ENCODE measurements at places on chromosomes 1 and 21.

DNA sequence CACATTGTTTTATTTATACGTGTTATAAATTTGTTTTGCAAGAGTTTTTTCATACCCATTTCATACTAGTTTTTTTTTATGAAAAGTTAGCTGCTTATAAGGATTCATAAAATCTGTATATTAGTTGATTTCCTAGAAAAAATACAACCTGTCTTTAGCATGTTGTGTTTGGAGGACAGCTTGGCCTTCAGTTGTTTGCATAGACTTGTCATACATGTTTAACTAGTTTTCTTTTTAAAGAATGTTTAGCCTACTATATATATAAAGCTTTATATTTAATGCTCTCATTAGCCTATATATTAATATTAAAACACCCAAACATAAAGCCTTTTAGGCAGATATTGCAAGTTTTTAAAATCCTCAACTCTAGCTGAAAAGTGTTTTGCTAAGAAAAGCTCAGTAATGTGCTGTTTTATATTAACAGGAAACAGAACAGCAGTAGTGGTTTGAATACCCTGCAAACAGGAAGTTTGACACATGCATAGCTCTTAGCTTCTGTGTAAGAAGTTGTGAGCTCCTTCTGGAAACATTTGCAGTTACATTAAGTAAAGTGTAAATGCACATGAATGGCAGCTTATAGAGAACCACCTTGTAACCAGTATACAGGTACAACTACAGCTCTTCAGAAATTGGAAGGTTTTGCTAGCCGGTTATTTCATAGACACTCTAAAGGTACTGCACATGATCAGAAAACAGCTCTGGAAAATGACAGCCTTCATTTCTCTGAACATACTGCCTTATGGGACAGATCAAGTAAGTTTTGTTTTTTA, at the start of gene PRKACB:
PRKACB (plus strand) TSS at position 476 of the 770 bp plus-strand sequence; CDS start at position 567, 91 bp downstream.
- H3K27me3 ChIP-seq: no peaks in the 10 kb centered on the region
- DNase-seq: peak; percentile 55
- peaks cover 3% of the 10 kb centered on the region for H3K36me3 ChIP-seq
- H3K27ac ChIP-seq: peak within 1 kb of the TSS; percentile 99
- H3K4me1 ChIP-seq: peaks cover 33% of the 10 kb centered on the region

- H3K36me3 ChIP-seq: peaks cover 4% of the 10 kb centered on the region
- peaks cover 16% of the 10 kb centered on the region for H3K4me1 ChIP-seq
- H3K4me3 ChIP-seq: peak overlapping the region; percentile 43
- no peak overlapping the region for H3K27ac ChIP-seq
These were observed 3.1 kb downstream of the ACTA1 start for GRCh38 chr1:229430761-229431283.

- peaks cover 10% of the 10 kb centered on the region for H3K27me3 ChIP-seq
- DNase-seq: no peak
These were observed 13.5 kb downstream of the SHISA4 start for GRCh38 chr1:201902198-201902597.

DNA sequence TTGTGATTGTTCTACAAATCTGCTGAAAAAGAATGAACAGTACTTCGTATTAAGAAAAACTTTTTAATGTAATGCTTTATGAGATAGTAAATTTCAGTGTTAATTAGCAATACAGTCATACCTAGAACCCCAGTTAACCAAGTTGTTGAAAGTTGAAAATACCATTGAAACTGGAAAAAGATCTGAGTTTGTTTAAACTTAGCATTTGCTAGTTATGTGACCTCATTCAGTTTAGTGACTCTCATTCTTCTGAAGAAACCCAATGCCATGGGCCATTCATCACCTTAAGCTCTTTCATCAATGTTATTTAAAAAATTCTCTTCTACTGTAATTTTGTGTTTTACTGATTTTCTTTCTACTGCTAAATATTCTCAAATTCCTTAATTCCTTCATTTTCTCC, 20.2 kb downstream of the RCOR3 start:
- DNase-seq: no peak
- H3K4me3 ChIP-seq: no peak overlapping the region
- H3K27ac ChIP-seq: no peak overlapping the region
- H3K36me3 ChIP-seq: peaks cover 16% of the 10 kb centered on the region

GRCh38 chr1:235954306-235955283, 87.9 kb upstream of the LYST start:
- no peaks in the 10 kb centered on the region for H3K36me3 ChIP-seq
- peak; percentile 46 for DNase-seq
- no peaks in the 10 kb centered on the region for H3K27me3 ChIP-seq
- H3K4me1 ChIP-seq: peaks cover 36% of the 10 kb centered on the region
- no peak overlapping the region for H3K4me3 ChIP-seq

GRCh38 chr1:85681087-85681486, 27.1 kb downstream of the ZNHIT6 start:
- no peak overlapping the region for H3K4me3 ChIP-seq
- H3K27me3 ChIP-seq: no peaks in the 10 kb centered on the region
- H3K36me3 ChIP-seq: peaks cover 18% of the 10 kb centered on the region
- DNase-seq: no peak
- H3K27ac ChIP-seq: no peak overlapping the region

GRCh38 chr1:236495467-236496112, 28.2 kb upstream of the LGALS8 start:
- H3K27me3 ChIP-seq: peaks cover 17% of the 10 kb centered on the region
- H3K4me1 ChIP-seq: peaks cover 14% of the 10 kb centered on the region
- DNase-seq: no peak
- no peak overlapping the region for H3K4me3 ChIP-seq
- no peaks in the 10 kb centered on the region for H3K36me3 ChIP-seq
- H3K27ac ChIP-seq: no peak overlapping the region

GRCh38 chr1:2032737-2033136, 13.6 kb downstream of the GABRD start:
- H3K4me3 ChIP-seq: no peak overlapping the region
- H3K27me3 ChIP-seq: no peaks in the 10 kb centered on the region
- H3K4me1 ChIP-seq: no peaks in the 10 kb centered on the region
- no peak for DNase-seq
- no peaks in the 10 kb centered on the region for H3K36me3 ChIP-seq
- H3K27ac ChIP-seq: no peak overlapping the region

DNA sequence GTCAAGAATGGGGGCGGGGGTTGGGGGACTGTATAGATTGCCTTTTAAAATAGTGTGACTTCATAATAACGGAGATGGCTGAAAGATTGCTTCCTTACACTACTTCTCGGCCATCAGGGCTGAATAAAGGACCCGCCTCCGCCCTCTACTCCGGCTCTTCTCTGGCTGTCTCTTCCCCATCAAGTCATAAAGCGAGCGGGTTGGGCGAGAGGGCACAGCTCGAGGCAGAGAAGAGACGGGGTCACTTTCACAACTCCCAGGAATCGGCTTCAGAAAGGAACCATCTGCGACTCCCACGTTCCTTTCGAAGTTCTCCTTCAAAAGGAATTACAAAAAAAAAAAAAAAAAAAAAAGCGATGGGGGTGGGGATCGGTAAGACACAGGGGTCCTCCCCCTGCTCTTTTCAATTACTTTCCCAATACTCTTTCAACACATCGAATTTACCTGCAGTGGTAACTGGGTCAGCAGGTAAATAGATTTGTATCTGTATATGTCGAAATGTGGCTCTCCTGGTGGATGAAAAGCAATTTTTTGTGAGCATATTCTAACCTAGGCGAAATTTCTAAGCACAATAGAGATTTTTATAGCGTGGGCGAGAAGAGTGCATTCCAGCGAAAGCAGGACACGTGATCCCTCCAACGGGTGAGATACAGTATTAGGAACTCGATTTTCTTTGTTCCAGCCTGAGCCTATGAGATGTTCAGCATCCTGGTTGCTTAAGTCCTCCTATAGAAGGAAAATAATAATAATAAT, 2.0 kb downstream of the LRRC7 start:
- DNase-seq: no peak
- H3K4me1 ChIP-seq: peaks cover 11% of the 10 kb centered on the region
- peaks cover 45% of the 10 kb centered on the region for H3K27me3 ChIP-seq
- H3K36me3 ChIP-seq: peaks cover 2% of the 10 kb centered on the region
- H3K27ac ChIP-seq: no peak overlapping the region

- H3K4me3 ChIP-seq: no peak overlapping the region
- H3K27me3 ChIP-seq: no peaks in the 10 kb centered on the region
- no peak for DNase-seq
These were observed 21.5 kb downstream of the RPL5 start for GRCh38 chr1:92853299-92853698.

DNA sequence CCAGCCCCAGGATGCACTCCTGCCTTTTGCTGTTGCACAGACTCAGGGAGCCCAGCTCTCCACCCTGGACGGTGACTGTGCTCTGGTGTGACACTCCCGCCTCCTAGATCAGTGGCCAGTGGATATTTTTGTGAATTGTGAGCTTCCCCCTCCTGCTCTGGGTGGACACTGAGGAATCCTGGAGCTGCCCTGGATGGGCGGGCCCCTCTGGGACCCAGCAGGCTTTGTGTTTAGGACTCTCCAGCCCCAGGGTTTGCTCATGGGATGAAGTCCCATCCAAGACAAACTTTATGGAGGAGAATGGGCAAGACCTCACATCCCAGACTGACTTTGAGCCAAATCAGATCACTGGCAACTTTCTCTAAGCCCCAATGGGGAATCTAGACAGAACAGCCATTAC, 16.1 kb downstream of the SLC6A9 start:
- peaks cover 13% of the 10 kb centered on the region for H3K4me1 ChIP-seq
- no peak for DNase-seq
- no peaks in the 10 kb centered on the region for H3K27me3 ChIP-seq
- no peak overlapping the region for H3K4me3 ChIP-seq
- H3K36me3 ChIP-seq: no peaks in the 10 kb centered on the region

DNA sequence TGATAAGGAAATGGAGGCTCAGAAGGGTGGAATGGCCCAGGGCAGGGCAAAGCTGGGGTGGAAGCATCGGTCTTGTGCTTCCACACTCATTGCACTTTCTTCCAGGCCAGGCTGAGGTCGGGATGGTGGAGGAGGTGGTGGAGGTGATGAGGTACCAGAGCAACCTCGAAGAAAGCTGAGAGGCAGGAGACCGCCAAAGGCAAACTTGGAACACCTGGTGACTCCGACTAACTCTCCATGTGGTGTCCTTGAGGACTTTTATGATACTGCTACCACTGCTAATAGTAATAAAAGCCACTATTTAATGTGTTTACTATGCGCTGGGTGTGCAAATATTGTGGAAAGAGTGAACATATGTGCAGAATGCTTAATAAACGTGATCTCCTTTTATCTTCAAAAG, 16.9 kb upstream of the BTG2 start:
- no peaks in the 10 kb centered on the region for H3K36me3 ChIP-seq
- peak overlapping the region; percentile 99 for H3K27ac ChIP-seq
- no peak overlapping the region for H3K4me3 ChIP-seq
- DNase-seq: no peak
- H3K27me3 ChIP-seq: no peaks in the 10 kb centered on the region
- H3K4me1 ChIP-seq: peaks cover 71% of the 10 kb centered on the region

GRCh38 chr1:55120538-55120937, 81.2 kb downstream of the PCSK9 start:
- peaks cover 22% of the 10 kb centered on the region for H3K4me1 ChIP-seq
- no peaks in the 10 kb centered on the region for H3K27me3 ChIP-seq
- H3K27ac ChIP-seq: no peak overlapping the region
- H3K36me3 ChIP-seq: peaks cover 85% of the 10 kb centered on the region
- DNase-seq: no peak
- no peak overlapping the region for H3K4me3 ChIP-seq

DNA sequence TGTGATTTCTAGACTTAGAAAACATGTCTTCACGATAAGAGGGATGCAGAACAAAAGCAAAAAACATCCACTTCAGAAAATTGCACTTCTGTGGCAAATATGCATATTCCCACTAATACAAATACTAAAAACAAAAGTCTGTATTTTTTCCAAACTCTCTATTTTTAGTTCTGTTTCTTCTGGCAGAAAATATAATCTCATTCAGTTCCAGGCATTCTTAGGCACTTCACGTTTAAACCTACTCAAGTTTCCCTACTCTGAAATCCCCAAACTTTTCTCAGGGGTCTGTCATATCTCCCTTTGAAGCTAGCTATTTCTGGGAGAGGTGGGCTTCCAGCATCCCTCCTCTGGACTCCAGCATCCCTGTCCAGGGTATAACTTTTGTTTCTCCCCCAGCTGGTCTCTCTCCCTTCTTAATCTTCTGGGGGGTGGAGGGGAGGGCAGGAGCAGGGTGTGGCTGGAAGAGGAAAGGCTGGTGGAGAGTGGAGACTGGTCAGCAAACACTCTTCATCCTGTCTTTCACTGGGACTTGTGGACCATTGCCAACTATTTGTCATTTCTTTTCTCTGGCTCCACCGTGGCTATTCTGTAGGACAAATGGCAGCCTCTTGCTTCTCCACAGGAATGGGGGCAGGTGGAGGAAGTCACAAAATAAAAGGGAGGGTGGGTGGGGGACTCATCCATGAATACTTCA, 19.6 kb upstream of the NCF2 start:
- H3K36me3 ChIP-seq: no peaks in the 10 kb centered on the region
- DNase-seq: no peak
- no peak overlapping the region for H3K27ac ChIP-seq
- no peak overlapping the region for H3K4me3 ChIP-seq
- peaks cover 7% of the 10 kb centered on the region for H3K27me3 ChIP-seq
- H3K4me1 ChIP-seq: no peaks in the 10 kb centered on the region

DNA sequence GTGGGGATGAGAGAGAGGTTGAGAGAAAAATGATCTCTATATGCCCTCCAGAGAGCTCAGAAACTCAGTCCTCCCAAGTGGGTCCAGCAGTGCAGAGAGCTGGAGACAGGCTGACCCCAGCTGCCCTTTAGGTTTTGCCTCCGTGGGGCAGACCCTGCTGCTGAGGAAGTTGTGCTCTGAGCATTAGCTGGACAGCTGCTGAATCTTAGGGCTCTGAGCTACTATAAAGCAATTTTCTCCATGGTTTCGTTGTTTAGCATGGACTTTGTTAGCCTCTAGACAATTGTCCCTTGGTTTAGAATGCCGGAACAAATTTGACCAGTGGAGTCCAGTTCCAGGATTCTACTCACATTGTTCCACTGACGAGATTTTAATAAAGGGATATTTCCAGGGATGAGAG, 22.1 kb downstream of the BATF3 start:
- DNase-seq: no peak
- no peak overlapping the region for H3K4me3 ChIP-seq
- H3K4me1 ChIP-seq: peaks cover 31% of the 10 kb centered on the region
- no peaks in the 10 kb centered on the region for H3K36me3 ChIP-seq

DNA sequence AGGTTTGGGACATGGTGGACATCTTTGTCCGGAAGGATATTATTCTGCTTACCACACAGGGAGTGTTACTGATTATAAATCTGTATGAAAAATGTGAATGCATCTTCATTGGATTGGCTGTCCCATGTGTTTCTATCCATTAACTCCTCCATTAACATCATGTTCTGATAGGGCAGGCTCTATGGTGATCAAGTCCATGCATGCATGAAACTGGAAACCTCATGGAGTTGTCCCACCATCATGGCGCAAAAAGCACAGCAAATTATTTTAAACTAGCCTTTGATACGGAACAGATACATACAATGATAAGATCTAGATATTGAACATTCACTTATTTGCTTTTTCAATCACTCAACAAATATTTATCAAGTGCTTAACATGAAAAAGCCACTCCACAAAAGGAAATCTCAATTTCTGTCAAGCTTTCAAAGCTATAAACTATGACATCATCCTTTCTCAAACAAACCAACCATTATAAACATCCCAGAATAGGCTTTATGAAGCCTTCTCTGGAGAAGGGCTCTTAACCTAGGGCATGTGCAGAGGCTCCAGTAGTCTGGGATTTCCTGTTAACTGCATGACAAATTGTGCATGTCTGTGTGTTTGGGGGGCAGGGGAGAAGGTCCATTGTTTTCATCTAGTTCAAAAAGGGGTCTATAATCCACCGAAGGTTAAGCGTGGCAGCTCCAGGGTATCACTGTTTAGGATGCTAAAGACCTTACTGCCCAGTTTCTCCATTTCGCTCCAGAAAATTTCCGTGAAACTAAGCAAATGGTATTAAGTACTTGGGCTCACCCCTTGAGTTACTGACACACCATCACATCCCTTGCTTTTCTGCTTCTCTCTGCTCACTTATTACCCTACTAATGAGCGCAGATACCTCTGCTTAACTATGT, 46.1 kb downstream of the ADAMTS1 start:
- no peaks in the 10 kb centered on the region for H3K36me3 ChIP-seq
- H3K27ac ChIP-seq: no peak overlapping the region
- H3K4me1 ChIP-seq: no peaks in the 10 kb centered on the region
- peaks cover 5% of the 10 kb centered on the region for H3K27me3 ChIP-seq
- DNase-seq: no peak
